ENCODE measurements at places on chromosomes 3 and 15.
A peak's percentile ranks its signal among the peaks of the same experiment; 100 is the strongest.

DNA sequence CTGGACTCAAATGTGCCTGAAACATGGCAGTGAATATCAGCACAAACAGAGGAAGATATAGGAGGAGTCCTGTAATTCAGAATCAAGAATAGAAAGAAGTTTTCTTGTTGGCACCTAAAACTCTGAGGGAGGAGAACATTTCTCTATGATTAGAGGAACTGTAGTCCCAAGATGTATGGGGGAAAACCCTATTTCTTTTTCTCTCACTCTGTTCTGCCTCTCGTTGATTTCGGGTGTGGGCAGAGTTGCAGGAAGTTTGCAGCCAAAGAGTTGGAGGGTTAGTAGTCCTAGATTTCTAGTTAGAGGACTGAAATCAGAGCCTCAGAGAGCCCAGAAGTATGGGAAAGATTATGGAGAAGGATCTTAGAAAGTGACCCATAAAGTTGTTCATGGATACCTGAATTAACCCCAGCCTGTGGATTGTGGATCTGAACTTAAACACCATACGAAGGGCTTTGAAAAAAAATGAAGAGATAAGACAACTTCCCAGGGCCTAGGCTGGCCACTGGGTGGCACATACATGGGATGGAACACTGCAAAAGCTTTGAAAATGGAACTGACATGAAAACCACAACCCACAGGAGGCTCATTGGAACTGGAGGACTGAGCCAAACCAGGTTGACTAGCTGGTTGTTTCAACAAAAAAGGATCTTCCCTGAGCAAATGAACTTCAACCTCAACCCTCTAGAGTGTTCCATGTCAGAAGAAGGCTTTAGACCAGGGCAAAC lies 34.6 kb downstream of the FMN1 start:
- DNase-seq, result no peak

GRCh38 chr3:162224746-162225145 lies 728.1 kb downstream of the OTOL1 start:
- peak; percentile 5 for DNase-seq

- DNase-seq, result peak; percentile 31
These were observed 19.3 kb downstream of the PDZRN3 start for GRCh38 chr3:73605412-73605811.

- no peak for DNase-seq
These were observed 138.1 kb upstream of the PDZRN3 start for GRCh38 chr3:73762855-73763254.

DNA sequence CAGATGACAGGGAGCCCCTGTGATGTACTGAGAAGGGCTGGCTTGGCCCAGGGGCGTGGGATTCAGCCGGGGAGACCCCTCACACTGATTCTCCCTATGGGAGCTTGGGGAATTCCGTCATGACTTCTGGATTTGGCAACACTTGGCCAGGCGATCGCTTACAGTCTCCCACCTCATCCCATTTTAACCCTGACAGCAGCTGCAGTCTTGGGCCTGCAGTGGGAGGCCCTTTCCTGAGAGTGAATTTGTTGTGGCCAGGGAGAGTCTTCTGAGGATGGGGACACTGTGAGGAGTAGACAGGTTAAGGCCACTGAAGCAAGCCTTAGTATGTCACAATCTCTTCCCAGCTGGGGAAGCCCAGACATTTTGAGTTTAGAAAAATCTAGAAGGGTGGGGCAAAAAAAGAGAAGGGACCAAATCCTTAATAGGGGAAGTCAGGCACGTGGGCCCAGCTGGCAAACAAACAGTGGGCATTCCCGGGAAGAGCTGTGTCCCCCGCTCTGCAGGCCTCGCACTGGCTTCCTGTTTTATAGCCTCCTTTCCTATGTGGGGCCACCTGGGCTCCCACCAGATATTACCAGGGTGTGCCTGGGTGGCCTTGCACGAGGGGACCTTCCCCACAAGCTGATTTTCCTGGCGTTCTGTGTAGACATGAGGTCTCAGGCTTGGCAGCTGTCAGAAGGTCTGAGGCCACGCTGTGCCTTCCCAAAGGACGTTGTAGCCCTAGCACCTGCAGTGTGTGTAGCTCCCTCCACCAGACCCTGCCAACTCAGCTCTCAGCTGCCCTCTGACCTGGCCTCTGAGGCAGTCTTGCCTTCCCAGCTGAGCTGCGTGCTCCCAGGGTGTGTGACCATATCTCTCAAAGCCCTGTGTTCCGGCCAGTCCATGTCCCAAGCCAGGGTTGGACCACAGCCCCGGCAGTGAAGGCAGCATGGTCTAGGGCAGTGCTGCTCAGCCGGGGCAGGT lies 64.5 kb downstream of the FEM1B start:
- no peak for DNase-seq

DNA sequence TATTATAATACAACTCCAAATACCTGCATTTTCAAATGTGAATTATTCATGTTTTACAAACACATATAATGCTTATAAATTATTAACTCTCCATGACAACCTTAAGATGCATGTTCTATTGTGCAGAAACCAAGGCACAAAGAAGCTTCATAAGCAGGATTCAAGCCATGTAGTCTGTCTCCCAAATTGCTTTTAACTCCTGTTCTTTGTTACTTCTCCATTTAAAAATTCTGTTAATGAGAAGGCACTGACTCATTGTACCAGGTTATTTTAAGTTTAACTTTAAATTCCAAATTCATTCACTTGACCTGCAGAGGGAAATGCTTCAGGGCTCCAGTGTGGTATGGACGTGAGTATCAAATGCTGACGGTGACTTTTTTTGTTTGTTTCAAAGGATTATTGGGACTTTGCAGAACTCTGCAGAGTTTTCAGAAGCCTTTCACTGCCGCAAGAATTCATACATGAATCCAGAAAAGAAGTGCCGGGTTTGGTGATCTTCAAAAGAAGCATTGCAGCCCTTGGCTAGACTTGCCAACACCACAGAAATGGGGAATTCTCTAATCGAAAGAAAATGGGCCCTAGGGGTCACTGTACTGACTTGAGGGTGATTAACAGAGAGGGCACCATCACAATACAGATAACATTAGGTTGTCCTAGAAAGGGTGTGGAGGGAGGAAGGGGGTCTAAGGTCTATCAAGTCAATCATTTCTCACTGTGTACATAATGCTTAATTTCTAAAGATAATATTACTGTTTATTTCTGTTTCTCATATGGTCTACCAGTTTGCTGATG lies 100.0 kb downstream of the MME start:
- no peak for DNase-seq

- no peak for DNase-seq
These were observed 294.1 kb upstream of the UBE2E2 start for GRCh38 chr3:22908989-22909507.

- peak; percentile 14 for DNase-seq
These were observed 2.2 kb downstream of the FURIN start for GRCh38 chr15:90870354-90871138.

- peak; percentile 50 for DNase-seq
These were observed 50.9 kb downstream of the MYL3 start for GRCh38 chr3:46812237-46812791.

- DNase-seq, result no peak
These were observed 101.2 kb upstream of the TP63 start for GRCh38 chr3:189529889-189530471.

GRCh38 chr3:48636149-48636655 lies 941 bp upstream of the SLC26A6 start:
- DNase-seq, result no peak

DNA sequence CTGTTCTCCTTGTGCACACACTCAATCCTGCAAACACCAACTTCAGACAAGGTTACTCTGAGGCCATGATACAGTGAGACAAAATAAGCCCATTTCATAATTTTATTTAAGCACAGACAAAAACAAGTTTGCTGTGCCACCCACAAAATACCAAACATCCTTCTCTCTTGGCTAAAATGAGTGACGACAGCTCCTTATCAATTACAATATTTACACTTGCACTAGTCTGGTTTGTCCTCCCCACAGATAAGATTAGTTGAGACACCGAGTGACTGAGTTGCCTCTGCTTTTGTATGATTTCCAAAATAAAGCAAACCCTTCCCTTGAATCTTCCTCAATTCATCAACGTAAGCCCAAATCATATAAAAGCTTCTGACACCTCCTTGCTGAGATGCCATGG lies 233.5 kb upstream of the ATP10A start:
- no peak for DNase-seq
